ENCODE measurements at places on chromosomes 4 and X.
A peak's percentile ranks its signal among the peaks of the same experiment; 100 is the strongest.

GRCh38 chr4:103443324-103443723 lies 245.2 kb upstream of the CENPE start:
- H3K36me3 ChIP-seq, result no peaks in the 10 kb centered on the region
- DNase-seq, result no peak
- no peak overlapping the region for H3K27ac ChIP-seq
- peaks cover 26% of the 10 kb centered on the region for H3K27me3 ChIP-seq

- H3K27ac ChIP-seq, result no peak overlapping the region
- no peaks in the 10 kb centered on the region for H3K4me1 ChIP-seq
- H3K36me3 ChIP-seq, result no peaks in the 10 kb centered on the region
- DNase-seq, result no peak
- no peaks in the 10 kb centered on the region for H3K27me3 ChIP-seq
- H3K4me3 ChIP-seq, result no peak overlapping the region
Measured at GRCh38 chrX:56025872-56026571, 206.1 kb upstream of the KLF8 start.

DNA sequence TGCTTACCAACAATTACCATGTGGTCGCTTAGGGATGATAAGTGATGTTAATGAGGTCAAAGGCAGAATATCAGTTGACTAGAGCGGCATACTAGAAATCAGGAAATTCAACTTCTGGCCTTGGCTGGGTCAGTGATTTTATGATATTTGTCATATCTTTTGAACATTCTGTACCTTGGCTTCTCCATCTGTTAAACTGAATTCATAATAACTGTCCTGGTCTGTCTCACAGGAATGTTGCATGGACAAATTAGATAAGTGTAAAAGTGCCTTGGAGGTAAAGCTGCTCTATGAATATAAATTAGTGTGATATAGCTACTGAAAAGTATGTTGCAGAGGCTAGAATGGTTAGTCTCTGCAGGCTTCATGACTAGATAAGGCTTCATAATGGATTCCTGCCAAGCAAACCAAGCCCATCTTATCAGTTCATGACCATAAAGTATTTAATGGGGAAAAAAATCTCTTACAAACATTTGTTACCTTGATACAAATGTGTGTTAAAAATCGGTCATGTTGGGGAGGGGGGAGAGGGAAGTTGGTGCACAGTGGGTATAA lies 104.6 kb upstream of the BMPR1B start:
- H3K4me3 ChIP-seq, result no peak overlapping the region
- no peaks in the 10 kb centered on the region for H3K27me3 ChIP-seq
- peaks cover 8% of the 10 kb centered on the region for H3K4me1 ChIP-seq

DNA sequence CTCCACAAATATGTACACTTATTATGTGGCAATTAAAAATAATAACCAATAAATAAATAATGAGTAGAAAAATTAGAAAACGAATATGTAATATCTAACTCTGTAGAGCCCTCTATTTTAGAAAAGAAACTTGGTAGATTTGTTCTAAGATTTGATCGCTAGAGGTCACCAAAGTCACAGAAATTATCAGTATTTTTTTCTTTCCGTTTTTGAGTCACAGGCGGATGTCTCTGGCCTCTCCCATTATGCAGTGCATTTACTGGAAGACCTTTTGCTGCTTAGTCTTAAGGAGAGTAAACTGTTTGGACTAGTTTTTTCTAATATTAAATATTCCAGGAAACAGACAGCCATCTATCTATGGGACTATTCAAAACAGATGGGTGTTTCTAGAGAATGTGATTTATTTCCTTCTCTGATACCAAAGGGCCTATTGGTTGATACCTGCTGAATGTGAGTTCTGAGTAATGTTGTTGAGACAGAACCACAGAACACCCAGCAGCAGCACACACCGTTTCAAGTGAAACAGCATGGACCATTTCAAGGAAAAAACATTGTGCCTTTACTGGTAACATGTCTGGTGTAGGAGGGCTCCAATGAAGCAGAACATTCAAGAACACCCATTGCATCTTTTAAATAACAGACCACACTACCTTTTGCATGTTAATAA lies 34.0 kb upstream of the GYPA start:
- H3K27ac ChIP-seq, result no peak overlapping the region
- no peaks in the 10 kb centered on the region for H3K36me3 ChIP-seq
- H3K27me3 ChIP-seq, result no peaks in the 10 kb centered on the region
- H3K4me1 ChIP-seq, result peaks cover 5% of the 10 kb centered on the region
- no peak overlapping the region for H3K4me3 ChIP-seq

GRCh38 chrX:1591863-1592469 lies 562 bp downstream of the AKAP17A start:
- DNase-seq, result no peak
- peaks cover 34% of the 10 kb centered on the region for H3K36me3 ChIP-seq
- peak overlapping the region; percentile 92 for H3K27ac ChIP-seq
- peak overlapping the region; percentile 97 for H3K4me3 ChIP-seq

- H3K36me3 ChIP-seq, result no peaks in the 10 kb centered on the region
- no peak overlapping the region for H3K4me3 ChIP-seq
- no peak for DNase-seq
- peaks cover 76% of the 10 kb centered on the region for H3K4me1 ChIP-seq
Measured at GRCh38 chr4:168605411-168605810, 108.6 kb downstream of the PALLD start.

GRCh38 chr4:34486461-34487363 lies 1757.6 kb downstream of the ARAP2 start:
- no peak overlapping the region for H3K4me3 ChIP-seq
- H3K4me1 ChIP-seq, result no peaks in the 10 kb centered on the region
- H3K36me3 ChIP-seq, result no peaks in the 10 kb centered on the region
- no peak overlapping the region for H3K27ac ChIP-seq

DNA sequence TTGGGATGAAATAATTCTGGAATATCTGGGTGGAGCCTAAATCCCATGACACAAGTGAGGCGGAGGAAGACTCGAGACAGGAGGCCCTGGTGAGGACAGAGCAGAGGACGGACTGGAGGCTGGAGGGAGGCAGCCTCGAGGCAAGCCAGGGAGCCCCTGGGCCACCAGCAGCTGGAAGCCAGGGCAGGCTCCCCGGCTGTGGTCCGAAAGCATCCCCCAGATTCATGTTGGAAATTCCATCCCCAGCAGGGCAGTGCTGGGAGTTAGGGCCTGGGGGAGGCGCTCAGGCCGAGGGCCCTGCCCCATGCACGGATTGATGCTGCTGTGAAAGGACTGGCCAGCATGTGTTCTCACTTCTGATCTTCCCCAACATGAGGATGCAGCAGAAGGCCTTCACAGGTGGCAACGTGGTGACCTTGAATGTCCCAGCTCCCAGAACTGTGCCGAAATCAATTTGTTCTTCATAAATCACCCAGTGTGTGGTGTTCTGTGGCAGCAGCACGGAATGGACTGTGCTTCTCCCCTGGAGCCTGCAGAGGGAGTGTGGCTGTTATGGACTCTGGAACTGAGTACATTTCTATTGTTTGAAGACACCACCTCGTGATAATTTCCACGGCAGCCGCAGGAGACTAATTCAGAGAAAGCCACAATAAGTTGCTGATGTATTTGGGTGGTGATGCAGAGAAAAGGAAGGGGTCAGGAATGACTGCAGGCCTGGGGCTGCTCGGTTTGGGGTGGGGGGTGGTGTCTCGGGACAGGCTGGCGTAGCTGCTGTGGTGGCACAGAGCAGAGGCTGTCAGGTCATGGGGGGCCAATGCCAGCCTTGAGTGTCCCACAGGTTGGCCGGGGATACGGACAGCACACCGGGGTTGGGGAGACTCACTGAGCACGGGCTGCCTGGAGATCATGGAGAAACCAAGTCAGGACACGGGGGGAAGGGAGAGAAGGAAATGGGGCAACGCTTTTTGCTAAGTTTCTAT lies 56.9 kb downstream of the PCGF3 start:
- peak overlapping the region; percentile 50 for H3K27ac ChIP-seq
- peaks cover 69% of the 10 kb centered on the region for H3K36me3 ChIP-seq
- no peak overlapping the region for H3K4me3 ChIP-seq
- H3K27me3 ChIP-seq, result no peaks in the 10 kb centered on the region
- peaks cover 5% of the 10 kb centered on the region for H3K4me1 ChIP-seq

GRCh38 chr4:28082686-28083390 lies 1222.2 kb downstream of the STIM2 start:
- no peak for DNase-seq
- H3K4me3 ChIP-seq, result no peak overlapping the region
- no peaks in the 10 kb centered on the region for H3K36me3 ChIP-seq
- no peaks in the 10 kb centered on the region for H3K27me3 ChIP-seq
- no peak overlapping the region for H3K27ac ChIP-seq

DNA sequence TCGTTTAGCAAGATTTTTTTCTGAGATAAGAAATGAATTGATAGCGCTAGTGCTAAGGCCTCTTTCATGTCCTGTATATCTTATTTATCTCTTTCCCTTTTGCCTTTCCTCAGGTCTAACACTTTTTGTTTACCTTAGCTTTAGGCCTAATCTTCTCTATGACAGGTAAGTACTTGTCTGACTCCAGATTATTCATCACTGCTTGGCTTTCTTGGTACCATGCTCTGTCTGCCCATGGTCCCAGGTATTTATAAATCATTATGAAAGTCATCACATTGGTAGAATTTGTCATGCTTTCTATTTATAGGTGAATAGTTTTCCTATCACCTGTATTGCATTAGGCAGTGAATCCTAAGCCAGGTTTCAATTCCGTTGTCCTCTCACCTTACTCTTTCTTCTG lies 99.5 kb upstream of the CTSO start:
- no peak overlapping the region for H3K4me3 ChIP-seq
- no peak overlapping the region for H3K27ac ChIP-seq
- H3K36me3 ChIP-seq, result no peaks in the 10 kb centered on the region
- no peaks in the 10 kb centered on the region for H3K4me1 ChIP-seq

DNA sequence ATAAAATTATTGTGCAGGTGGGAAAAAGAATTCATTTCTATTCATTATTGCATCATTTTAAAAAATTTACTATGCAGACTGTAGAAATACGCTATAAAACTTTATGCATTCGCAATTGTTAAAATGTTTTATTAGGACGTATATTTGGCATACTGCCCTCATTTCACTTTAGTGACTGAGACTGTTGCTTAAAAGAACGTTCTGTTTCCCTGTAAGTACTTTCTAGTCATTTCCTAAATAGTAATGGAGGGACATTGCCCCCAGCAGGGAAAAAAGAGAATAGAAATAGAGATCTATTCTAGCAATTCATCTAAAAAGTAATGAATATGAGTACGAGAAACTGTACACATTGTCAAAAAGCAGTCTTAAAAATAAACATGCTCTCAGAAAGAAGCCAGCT lies 1295.8 kb upstream of the TENM3 start:
- H3K36me3 ChIP-seq, result no peaks in the 10 kb centered on the region
- H3K4me1 ChIP-seq, result peaks cover 18% of the 10 kb centered on the region
- no peaks in the 10 kb centered on the region for H3K27me3 ChIP-seq
- no peak overlapping the region for H3K27ac ChIP-seq

GRCh38 chr4:140358281-140358680 lies 15.2 kb upstream of the SCOC start:
- peaks cover 18% of the 10 kb centered on the region for H3K27me3 ChIP-seq
- H3K36me3 ChIP-seq, result no peaks in the 10 kb centered on the region
- H3K4me3 ChIP-seq, result no peak overlapping the region
- no peak for DNase-seq
- no peaks in the 10 kb centered on the region for H3K4me1 ChIP-seq

DNA sequence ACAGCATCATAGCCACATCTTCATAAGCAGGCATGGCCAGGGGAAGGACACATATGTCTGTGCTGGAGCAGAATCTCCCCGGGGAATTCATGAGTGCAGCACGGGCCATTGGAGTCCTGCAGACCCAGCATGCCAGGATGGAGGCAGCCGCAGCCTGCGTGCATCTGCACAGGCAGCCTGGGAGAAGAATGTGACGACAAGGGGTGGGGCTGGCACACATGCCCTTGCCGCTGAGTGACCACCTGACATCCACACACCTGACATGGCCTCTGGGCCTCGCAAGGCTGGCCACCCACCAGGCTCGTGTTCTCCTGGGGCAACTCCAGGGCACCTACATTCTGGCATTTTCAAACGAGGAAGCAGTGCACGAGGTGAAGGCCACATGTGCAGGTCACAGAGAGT lies 66.2 kb upstream of the AFAP1 start:
- no peak overlapping the region for H3K27ac ChIP-seq
- H3K4me1 ChIP-seq, result peaks cover 7% of the 10 kb centered on the region
- no peaks in the 10 kb centered on the region for H3K27me3 ChIP-seq
- H3K4me3 ChIP-seq, result no peak overlapping the region

- H3K27ac ChIP-seq, result peak overlapping the region; percentile 20
- peaks cover 38% of the 10 kb centered on the region for H3K4me1 ChIP-seq
- H3K4me3 ChIP-seq, result no peak overlapping the region
- H3K36me3 ChIP-seq, result no peaks in the 10 kb centered on the region
- H3K27me3 ChIP-seq, result no peaks in the 10 kb centered on the region
- DNase-seq, result no peak
Measured at GRCh38 chr4:101199507-101200285, 147.6 kb downstream of the PPP3CA start.

- H3K4me1 ChIP-seq, result no peaks in the 10 kb centered on the region
- no peak overlapping the region for H3K27ac ChIP-seq
- H3K4me3 ChIP-seq, result no peak overlapping the region
- H3K27me3 ChIP-seq, result no peaks in the 10 kb centered on the region
Measured at GRCh38 chr4:25870081-25870480, 7.3 kb upstream of the SEL1L3 start.

- peaks cover 22% of the 10 kb centered on the region for H3K4me1 ChIP-seq
- H3K4me3 ChIP-seq, result no peak overlapping the region
- DNase-seq, result no peak
- no peaks in the 10 kb centered on the region for H3K27me3 ChIP-seq
Measured at GRCh38 chr4:158814636-158815330, 46.0 kb downstream of the FNIP2 start.

GRCh38 chr4:151458148-151458547 lies 49.2 kb downstream of the FHIP1A start:
- no peak overlapping the region for H3K27ac ChIP-seq
- no peak overlapping the region for H3K4me3 ChIP-seq
- H3K4me1 ChIP-seq, result no peaks in the 10 kb centered on the region
- H3K36me3 ChIP-seq, result no peaks in the 10 kb centered on the region
- DNase-seq, result no peak
- H3K27me3 ChIP-seq, result peaks cover 2% of the 10 kb centered on the region

GRCh38 chr4:76699751-76700310 lies 198.1 kb downstream of the SOWAHB start:
- H3K4me1 ChIP-seq, result peaks cover 12% of the 10 kb centered on the region
- no peak overlapping the region for H3K4me3 ChIP-seq
- H3K36me3 ChIP-seq, result no peaks in the 10 kb centered on the region
- DNase-seq, result no peak

- H3K27me3 ChIP-seq, result no peaks in the 10 kb centered on the region
- no peak for DNase-seq
- H3K36me3 ChIP-seq, result no peaks in the 10 kb centered on the region
- no peak overlapping the region for H3K4me3 ChIP-seq
- no peaks in the 10 kb centered on the region for H3K4me1 ChIP-seq
Measured at GRCh38 chr4:79294064-79294463, 31.8 kb downstream of the NAA11 start.

- DNase-seq, result no peak
- H3K27me3 ChIP-seq, result peaks cover 4% of the 10 kb centered on the region
- no peaks in the 10 kb centered on the region for H3K4me1 ChIP-seq
- H3K27ac ChIP-seq, result no peak overlapping the region
- no peak overlapping the region for H3K4me3 ChIP-seq
Measured at GRCh38 chrX:3576886-3577501, 136.5 kb downstream of the PRKX start.

- no peaks in the 10 kb centered on the region for H3K27me3 ChIP-seq
- H3K4me3 ChIP-seq, result no peak overlapping the region
- no peak for DNase-seq
- no peaks in the 10 kb centered on the region for H3K36me3 ChIP-seq
Measured at GRCh38 chr4:68110441-68110840, 19.2 kb downstream of the TMPRSS11F start.

- no peaks in the 10 kb centered on the region for H3K27me3 ChIP-seq
- H3K4me3 ChIP-seq, result no peak overlapping the region
- no peak for DNase-seq
Measured at GRCh38 chrX:140967036-140967435, 35.4 kb upstream of the SPANXB1 start.

GRCh38 chr4:76960014-76960413 lies 10.5 kb downstream of the SEPTIN11 start:
- no peak for DNase-seq
- no peaks in the 10 kb centered on the region for H3K36me3 ChIP-seq
- no peak overlapping the region for H3K27ac ChIP-seq
- no peaks in the 10 kb centered on the region for H3K4me1 ChIP-seq

Measured in A673 (cell line).